NCI-H526 treated with DMSO at 0.1 percent for 48 hours (cell line): ENCODE measurements at places on chromosomes 4 and X.

DNA sequence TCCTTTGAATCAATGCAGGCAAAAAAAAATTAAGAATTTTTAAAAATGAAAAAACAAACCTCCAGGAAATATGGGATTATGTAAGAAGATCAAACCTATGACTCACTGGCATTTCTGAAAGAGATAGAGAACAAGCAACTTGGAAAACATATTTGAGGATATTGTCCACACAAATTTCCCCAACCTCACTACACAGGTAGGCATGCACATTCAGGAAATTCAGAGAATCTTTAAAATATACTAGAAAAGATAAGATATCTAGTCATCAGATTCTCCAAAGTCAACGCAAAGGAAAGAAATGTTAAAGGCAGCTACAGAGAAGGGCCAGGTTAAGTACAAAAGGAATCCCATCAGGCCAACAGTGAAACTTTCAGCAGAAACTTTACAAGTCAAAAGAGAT is 85.6 kb downstream of the ANTXR2 start:
- no peak for DNase-seq

- no peak for DNase-seq
These were observed 44.2 kb upstream of the PCDH18 start for GRCh38 chr4:137576446-137576845.

GRCh38 chr4:13956947-13957346 is 329.4 kb upstream of the BOD1L1 start:
- no peak for DNase-seq

- no peak for DNase-seq
These were observed 419 bp downstream of the ADD1 start for GRCh38 chr4:2843941-2844584.

DNA sequence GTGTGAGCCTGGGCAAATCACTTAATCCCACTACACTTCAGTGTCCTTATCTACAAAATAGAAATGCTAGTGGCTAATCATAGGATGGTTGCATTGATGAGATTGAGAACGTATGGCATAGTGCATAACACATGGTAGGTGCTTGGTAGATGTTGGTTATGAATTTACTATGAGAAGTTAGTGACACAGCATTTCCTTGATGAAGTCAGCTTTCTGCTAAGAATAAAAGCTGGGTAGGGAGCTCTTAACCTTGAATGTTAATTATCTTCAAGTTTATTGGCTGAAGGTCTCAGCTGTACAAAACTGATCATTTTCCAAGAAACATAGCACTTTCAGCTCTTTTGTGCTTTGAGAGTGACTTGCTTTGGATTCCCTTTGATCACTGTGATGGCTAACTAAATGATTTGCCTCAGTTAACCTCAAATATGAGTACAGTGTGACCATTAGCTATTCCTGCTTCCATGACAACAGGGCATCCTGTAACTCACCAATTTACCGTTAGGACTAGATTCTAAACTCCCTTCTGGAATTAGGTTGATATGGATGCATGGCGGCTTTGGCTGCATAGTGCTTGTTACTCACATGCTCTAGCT is 17.8 kb downstream of the PDK3 start:
- no peak for DNase-seq
